ENCODE measurements at places on chromosomes 11 and 22.

GRCh38 chr11:132184079-132184478 lies 813.7 kb downstream of the NTM start:
- no peaks in the 10 kb centered on the region for H3K36me3 ChIP-seq
- no peak overlapping the region for H3K27ac ChIP-seq
- H3K27me3 ChIP-seq = no peaks in the 10 kb centered on the region
- DNase-seq = no peak
- no peaks in the 10 kb centered on the region for H3K4me1 ChIP-seq
- no peak overlapping the region for H3K4me3 ChIP-seq

DNA sequence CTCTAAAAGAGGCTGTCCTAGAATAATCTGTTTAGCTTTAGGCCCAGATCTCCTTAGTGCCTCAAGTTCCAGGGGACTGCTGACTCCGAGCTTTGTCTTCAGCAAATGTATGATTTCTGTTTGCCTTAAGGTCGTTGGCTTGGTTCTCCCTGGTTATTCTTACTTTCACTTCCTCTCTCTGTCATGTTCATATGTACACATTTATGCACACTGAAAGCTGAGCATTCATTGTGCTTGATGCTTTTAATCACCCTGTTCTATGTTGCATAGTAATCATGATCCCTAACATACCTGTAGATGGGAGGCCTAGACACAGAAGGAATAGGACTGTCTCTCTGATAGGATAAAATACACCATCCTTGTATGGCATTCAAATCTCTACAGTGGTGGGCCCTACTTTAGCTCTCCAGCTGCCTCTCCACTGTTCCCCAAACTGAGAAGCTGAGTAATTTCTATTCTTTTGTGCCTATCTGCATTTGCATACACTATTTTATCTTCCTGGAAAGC lies 7.2 kb downstream of the PPFIBP2 start:
- H3K27me3 ChIP-seq = no peaks in the 10 kb centered on the region
- DNase-seq = no peak
- H3K27ac ChIP-seq = no peak overlapping the region
- H3K36me3 ChIP-seq = no peaks in the 10 kb centered on the region
- no peaks in the 10 kb centered on the region for H3K4me1 ChIP-seq

GRCh38 chr11:57458060-57458409 lies 2.3 kb upstream of the RTN4RL2 start:
- H3K36me3 ChIP-seq = no peaks in the 10 kb centered on the region
- peaks cover 24% of the 10 kb centered on the region for H3K27me3 ChIP-seq
- H3K27ac ChIP-seq = no peak overlapping the region

DNA sequence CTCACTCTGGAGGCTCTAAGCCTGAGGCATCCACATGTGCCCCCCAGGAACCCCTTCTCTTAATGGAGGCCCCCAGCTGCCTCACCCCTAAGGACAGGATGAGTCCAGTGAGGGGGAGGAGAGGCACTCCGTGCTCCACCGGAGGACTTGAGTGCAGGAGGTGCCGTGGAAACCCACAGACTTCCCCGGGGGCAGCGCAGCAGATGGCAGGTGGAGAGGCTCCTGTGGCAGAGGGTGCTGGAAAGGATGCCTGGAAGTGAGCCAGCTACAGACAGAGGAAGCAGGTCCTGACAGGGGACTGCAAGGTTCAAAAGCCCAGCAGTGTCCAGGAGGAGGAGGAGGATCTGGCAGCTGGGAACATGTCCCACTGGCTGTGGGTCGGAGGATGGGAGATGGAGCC lies 1384.0 kb downstream of the TBC1D22A start:
- no peak overlapping the region for H3K27ac ChIP-seq
- no peak for DNase-seq
- H3K27me3 ChIP-seq = peaks cover 39% of the 10 kb centered on the region
- H3K4me1 ChIP-seq = no peaks in the 10 kb centered on the region
- H3K4me3 ChIP-seq = no peak overlapping the region

GRCh38 chr11:86919557-86920210 lies 35.5 kb downstream of the FZD4 start:
- H3K27me3 ChIP-seq = no peaks in the 10 kb centered on the region
- H3K36me3 ChIP-seq = peaks cover 14% of the 10 kb centered on the region
- peaks cover 63% of the 10 kb centered on the region for H3K4me1 ChIP-seq
- H3K27ac ChIP-seq = peak overlapping the region; percentile 87

DNA sequence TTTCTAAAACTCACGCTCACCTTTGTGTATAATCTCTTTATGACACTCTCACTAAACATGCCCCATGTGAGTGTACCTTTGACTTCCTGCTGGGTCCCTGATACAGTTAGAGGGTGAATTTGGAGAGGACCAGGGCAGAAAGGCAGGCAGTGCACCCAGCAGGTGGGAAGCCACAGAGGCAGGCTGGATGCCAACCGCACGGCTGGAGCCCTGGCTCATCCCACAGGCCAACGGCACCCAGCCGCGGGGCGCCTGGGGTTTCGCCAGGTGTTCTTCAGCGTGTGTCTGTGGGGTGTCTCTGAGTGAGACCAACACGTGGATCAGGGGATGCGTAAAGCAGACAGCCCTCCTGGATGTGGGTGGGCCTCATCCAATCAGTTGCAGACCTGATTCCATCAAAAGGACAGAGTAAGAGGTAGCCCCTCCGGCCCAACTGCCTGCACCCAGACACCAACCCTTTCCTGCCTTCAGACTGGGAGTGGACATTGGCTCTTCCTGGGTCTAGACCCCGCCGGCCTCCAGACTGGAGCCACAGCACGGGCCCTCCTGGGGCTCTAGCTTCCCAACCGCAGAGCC lies 51.6 kb downstream of the DHCR7 start:
- DNase-seq = peak; percentile 33
- H3K27me3 ChIP-seq = no peaks in the 10 kb centered on the region
- peaks cover 19% of the 10 kb centered on the region for H3K4me1 ChIP-seq
- H3K36me3 ChIP-seq = no peaks in the 10 kb centered on the region
- no peak overlapping the region for H3K27ac ChIP-seq

GRCh38 chr11:43119275-43119970 lies 192.4 kb upstream of the API5 start:
- DNase-seq = peak; percentile 68
- no peaks in the 10 kb centered on the region for H3K36me3 ChIP-seq

- H3K27me3 ChIP-seq = no peaks in the 10 kb centered on the region
- no peaks in the 10 kb centered on the region for H3K4me1 ChIP-seq
- no peak for DNase-seq
- H3K36me3 ChIP-seq = no peaks in the 10 kb centered on the region
- H3K4me3 ChIP-seq = no peak overlapping the region
- H3K27ac ChIP-seq = no peak overlapping the region
These were observed 21.0 kb upstream of the RAB30 start for GRCh38 chr11:83092488-83093384.

GRCh38 chr11:46902694-46903093 lies 15.7 kb downstream of the LRP4 start:
- no peaks in the 10 kb centered on the region for H3K27me3 ChIP-seq
- no peaks in the 10 kb centered on the region for H3K4me1 ChIP-seq
- no peak for DNase-seq
- no peak overlapping the region for H3K4me3 ChIP-seq

GRCh38 chr11:113151521-113151920 lies 162.9 kb upstream of the TTC12 start:
- no peak overlapping the region for H3K27ac ChIP-seq
- no peak for DNase-seq

DNA sequence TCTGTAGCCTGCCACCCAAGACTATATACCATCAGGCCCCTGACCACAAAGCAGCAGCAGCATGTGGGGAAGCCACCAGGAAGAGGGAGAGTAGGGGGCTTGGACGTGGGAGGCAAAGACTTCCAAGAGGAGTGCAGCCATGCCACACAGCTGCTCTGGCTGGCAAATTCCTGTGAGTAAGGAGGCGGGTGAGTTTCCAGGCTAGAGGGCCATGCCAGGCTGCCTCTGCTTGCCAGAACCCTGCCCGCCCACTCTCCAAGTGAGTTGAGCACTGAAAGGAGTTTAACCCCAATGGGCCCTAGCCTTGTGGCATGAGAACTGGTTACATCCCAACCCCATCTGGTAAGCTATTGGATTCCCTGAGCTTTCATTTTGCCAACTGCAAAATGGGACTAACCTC lies 4.7 kb upstream of the DGAT2 start:
- peaks cover 13% of the 10 kb centered on the region for H3K4me1 ChIP-seq
- no peak for DNase-seq
- H3K27ac ChIP-seq = no peak overlapping the region
- no peak overlapping the region for H3K4me3 ChIP-seq
- H3K36me3 ChIP-seq = no peaks in the 10 kb centered on the region

- H3K36me3 ChIP-seq = no peaks in the 10 kb centered on the region
- no peak overlapping the region for H3K4me3 ChIP-seq
- H3K27me3 ChIP-seq = peaks cover under 1% of the 10 kb centered on the region
- no peak overlapping the region for H3K27ac ChIP-seq
- DNase-seq = no peak
These were observed 9.7 kb downstream of the DEUP1 start for GRCh38 chr11:93340223-93340622.

DNA sequence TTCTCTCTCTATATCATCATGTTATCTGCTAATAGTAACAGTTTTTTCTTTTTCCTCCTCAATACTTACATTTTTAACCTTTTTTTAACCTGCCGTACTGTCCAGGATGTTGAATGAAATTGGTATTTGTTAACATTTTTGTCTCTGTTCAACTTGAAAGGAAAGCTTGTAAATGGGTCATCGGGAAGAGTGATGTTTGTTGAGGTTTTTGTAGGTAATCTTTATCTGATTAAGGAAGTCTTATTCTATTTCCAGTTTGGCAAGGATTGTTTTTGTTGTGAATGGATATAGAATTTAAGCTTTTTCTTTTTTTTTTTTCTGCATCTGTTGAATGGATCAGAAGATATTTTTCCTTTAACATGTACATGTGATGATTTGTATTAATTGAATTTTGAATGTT lies 8.1 kb upstream of the NNMT start:
- no peaks in the 10 kb centered on the region for H3K4me1 ChIP-seq
- H3K4me3 ChIP-seq = no peak overlapping the region
- peaks cover 30% of the 10 kb centered on the region for H3K27me3 ChIP-seq
- no peaks in the 10 kb centered on the region for H3K36me3 ChIP-seq
- DNase-seq = no peak

DNA sequence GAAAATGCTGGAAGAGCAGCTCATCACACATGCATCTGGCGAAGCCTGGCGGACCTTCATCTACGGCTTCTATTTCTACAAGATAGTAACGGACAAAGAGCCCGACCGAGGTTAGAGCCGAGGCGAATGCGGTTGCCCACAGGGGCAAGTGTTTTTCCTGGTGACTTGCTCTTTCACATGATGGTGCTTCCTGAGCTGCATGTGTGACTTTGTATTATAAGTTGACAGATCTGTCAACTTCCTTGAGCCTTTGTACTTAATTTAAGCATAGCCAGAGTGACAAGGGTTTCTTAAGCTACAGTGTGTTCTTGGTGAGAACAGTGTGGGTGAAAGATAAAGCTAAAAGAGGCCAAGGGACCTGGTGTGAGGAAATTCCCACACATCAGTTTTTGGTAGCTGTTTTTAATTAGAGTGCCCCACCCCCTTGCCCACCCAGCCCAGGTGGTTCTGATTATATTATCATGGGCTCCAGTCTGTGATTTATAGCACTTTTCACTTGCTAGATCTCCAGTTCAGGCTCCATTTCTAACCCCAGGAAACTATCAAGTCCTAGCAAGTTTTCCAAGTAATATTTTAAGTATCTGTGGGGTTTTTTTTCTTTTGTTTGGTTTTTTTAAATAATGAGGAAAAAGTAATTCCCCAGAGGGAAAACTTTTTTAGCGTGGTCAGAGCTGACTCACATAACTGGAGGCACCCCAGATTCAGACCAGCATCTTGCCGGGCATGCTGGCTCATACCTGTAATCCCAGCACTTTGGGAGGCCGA lies 68.0 kb upstream of the YWHAH start:
- no peak overlapping the region for H3K4me3 ChIP-seq
- peaks cover 5% of the 10 kb centered on the region for H3K36me3 ChIP-seq

GRCh38 chr11:62918531-62918930 lies 2.6 kb downstream of the CHRM1 start:
- H3K27me3 ChIP-seq = no peaks in the 10 kb centered on the region
- no peak for DNase-seq
- no peaks in the 10 kb centered on the region for H3K36me3 ChIP-seq
- no peak overlapping the region for H3K27ac ChIP-seq
- H3K4me1 ChIP-seq = peaks cover 20% of the 10 kb centered on the region

DNA sequence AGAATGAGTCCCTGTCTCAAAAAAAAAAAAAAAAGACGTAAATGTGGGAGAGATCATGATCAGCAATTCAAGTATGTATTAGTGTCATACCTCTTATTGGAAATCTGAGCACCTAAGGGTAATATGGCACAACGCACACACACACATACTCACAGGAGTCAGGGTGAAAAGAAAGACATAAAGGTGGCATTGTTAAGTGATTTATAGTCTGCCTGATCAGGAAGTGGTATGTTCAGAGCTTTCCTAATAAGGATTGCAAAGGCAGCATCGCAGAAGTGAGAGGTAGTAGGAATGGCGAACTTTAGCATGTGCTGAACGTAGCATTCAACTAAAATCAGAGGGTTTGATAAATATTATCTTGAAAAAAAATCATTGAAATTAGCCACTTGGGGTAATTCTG lies 854.3 kb downstream of the METTL15 start:
- no peak for DNase-seq
- no peaks in the 10 kb centered on the region for H3K4me1 ChIP-seq
- no peak overlapping the region for H3K27ac ChIP-seq
- H3K36me3 ChIP-seq = no peaks in the 10 kb centered on the region

GRCh38 chr11:44813401-44813800 lies 86.6 kb downstream of the TSPAN18 start:
- H3K27me3 ChIP-seq = no peaks in the 10 kb centered on the region
- H3K27ac ChIP-seq = no peak overlapping the region
- H3K4me3 ChIP-seq = no peak overlapping the region
- H3K36me3 ChIP-seq = no peaks in the 10 kb centered on the region

DNA sequence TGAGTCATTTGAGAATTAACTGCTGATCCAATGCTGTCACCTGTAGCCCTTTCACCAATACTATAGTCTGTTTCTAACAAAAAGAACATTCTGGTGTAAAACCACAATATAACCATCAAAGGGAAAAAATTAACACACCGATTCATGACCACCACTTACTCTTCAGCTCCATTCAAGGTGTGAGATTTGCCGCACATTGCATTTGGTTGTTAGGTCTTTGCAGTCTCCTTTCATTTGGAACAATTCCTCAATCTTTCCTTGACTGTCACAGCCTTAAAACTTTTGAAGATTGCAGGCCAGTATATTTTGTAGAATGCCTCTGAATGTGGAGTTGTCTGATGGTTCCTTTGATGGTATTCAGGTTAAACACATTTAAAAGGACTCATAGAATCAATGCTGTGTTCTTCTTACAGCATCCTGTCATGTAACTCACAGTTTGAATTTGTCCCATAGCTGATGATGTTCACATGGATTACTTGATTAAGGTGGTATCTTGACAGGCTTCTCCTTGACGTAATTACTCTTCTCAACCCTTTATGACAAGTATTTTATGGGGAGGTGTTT lies 63.6 kb downstream of the TNRC6B start:
- peaks cover 7% of the 10 kb centered on the region for H3K36me3 ChIP-seq
- no peaks in the 10 kb centered on the region for H3K27me3 ChIP-seq
- no peak overlapping the region for H3K4me3 ChIP-seq
- no peak for DNase-seq
- no peak overlapping the region for H3K27ac ChIP-seq

DNA sequence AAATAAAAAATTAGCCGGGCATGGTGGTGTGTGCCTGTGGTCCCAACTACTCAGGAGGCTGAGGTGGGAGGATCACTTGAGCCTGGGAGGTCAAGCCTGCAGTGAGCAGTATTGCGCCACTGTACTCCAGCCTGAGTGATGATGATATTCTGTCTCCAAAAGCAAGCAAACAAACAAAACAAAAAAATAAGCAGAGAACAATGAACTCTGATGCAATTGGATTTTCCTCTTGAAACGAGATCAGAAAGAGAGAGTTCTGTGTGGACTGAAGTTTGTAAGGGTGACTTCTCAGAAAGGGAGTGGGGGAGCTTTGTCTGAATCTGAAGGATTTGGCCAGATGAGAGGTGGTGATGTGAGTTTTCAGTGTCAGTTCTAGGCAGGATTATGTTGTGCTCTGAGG lies 6.0 kb upstream of the TMEM123 start:
- peak overlapping the region; percentile 27 for H3K27ac ChIP-seq
- H3K4me3 ChIP-seq = no peak overlapping the region
- H3K27me3 ChIP-seq = no peaks in the 10 kb centered on the region
- H3K4me1 ChIP-seq = peaks cover 50% of the 10 kb centered on the region
- no peaks in the 10 kb centered on the region for H3K36me3 ChIP-seq

Measured in A673 (cell line).